RPMI7951 (cell line): ENCODE measurements at places on chromosomes 5 and 9.

- DNase-seq, result peak; percentile 3
Measured at GRCh38 chr5:31237174-31237573, 43.7 kb downstream of the CDH6 start.

DNA sequence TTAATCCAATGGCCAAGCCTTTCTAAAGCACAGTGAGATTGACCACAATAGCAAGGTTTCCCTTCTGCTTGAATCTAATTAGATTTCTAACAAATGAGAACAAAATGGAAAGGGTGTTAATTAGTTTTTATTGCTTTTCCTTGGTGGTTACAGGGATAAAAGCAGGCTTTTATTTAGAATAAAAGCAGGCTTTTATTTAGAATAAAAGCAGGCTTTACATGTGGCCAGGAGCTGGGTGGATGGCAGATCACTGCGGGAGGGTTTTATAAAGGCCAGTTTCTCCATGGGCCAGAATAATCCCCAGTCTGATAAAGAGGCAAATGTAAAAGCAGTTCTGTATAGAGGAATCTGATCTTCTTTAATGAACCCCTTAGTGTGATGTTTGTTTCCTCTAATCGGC is 470.2 kb downstream of the TMEM232 start:
- no peak for DNase-seq

DNA sequence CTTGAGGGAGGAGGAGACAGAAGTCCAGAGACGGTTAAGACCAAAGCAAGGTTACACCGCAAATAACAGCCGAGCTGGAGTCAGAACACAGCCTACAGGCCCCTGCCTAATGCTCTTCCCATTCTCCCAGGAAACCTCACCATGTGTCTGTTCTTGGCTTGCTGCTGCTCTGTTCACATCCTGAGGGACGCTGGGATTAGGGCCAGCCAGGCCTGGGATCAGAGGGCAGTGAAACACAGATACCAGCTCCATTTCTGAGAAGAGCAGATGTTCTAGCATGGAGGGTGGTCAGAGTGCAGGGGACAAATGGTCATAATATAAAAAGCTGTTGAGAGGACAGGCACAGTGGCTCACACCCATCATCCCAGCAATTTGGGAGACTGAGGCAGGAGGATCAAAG is 124.8 kb upstream of the LARP1 start:
- DNase-seq, result no peak

- DNase-seq, result peak; percentile 32
Measured at GRCh38 chr5:66757219-66757833, 161.1 kb downstream of the MAST4 start.
